ENCODE measurements at places on chromosomes 11 and 22.
A peak's percentile ranks its signal among the peaks of the same experiment; 100 is the strongest.

- no peak for DNase-seq
Measured at GRCh38 chr11:95269036-95269819, 38.2 kb upstream of the SESN3 start.

- DNase-seq: no peak
Measured at GRCh38 chr11:24697522-24698111, 200.8 kb downstream of the LUZP2 start.

DNA sequence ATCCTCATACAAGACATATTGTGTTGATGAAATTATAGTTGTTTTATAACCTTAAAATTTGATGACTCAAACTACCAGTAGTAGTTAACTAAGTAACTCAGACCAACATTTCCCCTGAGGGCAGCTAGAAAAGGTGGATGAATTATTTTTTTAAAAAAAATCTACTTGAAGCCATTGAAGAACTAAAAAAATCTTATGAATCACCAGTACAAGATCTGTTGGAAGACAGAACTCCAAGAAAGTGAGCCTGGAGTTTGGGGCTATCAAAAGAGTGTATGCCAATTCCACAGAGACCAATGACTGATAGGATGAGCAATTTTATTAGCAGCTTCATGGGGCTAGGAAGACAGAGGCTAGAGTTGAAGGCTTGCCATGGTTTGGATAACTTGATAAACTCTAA, 72.4 kb downstream of the CYP2R1 start:
- DNase-seq: no peak

DNA sequence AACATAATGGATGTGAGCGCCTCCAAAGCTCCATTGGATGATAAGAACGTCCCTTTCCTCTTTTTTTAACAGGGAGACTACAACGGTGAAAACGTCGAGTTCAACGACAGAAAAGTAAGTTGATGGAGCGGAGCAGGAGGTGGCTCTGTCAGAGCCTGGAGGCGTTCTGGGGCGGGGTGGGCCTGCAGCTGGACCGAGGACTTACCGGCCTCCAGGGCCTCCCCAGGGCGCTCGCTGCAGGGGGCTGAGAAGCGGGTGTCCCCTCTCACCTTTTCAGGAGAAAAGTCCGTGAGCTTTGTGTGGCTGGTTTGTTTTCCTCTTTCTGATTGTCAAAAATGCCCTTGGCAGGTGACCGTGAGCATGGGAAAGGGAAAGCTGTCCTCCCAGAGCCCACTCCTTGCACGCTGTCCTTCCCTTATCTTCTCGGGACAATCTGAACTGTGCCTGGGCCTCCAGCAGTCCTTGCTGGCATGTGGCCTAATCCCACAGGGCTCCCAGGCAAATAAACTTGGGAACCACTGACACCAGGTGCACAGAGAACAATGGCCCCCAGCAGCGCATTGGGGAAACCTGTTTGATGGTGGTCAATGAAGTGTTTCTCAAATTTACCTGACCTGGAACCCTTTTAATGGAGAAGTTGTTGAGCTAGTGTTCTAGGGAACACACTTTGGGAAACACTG, 38.4 kb downstream of the ANO1 start:
- DNase-seq: no peak

DNA sequence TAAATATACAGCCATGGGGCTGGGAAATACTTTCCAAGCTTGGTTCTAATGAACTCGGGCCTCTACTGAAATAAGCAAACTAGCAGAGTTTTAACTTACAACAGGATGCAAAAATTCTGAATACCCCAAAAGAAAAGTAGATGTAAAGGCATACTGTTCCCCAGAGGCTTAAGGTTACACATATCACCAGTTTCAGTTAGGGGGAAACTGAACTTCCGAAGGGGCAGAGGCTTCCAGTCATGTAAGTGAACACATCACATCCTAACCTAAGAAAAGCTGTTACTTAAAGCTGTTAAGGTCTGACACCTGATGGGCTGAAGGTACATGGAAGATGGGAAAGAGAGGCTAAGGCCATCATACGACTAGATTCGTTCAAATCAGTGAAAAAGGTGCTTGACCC, 2.3 kb downstream of the GAB2 start:
- no peak for DNase-seq

GRCh38 chr11:60485987-60486386, 6.6 kb upstream of the MS4A12 start:
- DNase-seq: peak; percentile 85

DNA sequence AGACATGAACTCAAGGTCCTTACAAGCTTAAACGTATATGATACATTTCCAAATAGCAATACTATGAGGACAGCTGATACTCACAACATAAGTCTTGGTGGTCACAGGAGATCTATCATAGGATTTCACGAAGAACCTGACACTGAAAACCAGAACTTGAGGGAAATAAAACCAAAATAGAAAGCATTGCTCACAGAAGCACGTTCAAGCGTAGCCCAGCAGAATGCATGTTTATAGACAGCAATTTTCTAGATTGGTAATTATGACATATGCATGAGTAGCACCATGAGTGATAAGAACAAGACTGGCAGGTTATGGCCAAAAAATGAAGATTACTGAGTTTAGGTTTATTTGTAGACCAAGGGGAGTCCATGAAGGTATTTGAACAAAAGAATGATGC, 243.5 kb downstream of the ETS1 start:
- no peak for DNase-seq

GRCh38 chr22:32199341-32199740, 5.5 kb downstream of the RFPL2 start:
- DNase-seq: no peak

DNA sequence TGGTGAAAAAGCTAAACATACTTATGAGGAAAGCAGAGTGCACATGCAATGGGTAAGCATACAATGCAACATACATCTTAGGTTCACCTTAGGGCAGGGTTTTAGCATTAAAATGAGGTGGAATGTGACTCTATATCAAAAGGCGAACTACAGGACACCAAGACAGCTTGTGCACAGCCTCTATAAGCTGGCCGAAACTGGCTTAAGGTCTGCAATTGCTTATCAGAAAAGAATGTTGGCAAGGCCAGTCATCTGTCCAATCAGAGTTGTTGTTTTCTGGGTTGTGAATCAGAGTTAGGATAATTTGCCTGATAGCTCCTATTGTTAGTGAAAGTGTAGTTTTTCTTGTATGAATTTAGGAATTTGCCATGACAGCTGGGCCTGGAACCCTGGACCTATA, 76.5 kb downstream of the LRRC4C start:
- DNase-seq: no peak

GRCh38 chr22:46795140-46795539, 32.7 kb downstream of the TBC1D22A start:
- DNase-seq: no peak

GRCh38 chr22:38835888-38836301, 7.9 kb downstream of the NPTXR start:
- DNase-seq: no peak

GRCh38 chr11:94933223-94934130, 39.9 kb downstream of the CWC15 start:
- DNase-seq: no peak

DNA sequence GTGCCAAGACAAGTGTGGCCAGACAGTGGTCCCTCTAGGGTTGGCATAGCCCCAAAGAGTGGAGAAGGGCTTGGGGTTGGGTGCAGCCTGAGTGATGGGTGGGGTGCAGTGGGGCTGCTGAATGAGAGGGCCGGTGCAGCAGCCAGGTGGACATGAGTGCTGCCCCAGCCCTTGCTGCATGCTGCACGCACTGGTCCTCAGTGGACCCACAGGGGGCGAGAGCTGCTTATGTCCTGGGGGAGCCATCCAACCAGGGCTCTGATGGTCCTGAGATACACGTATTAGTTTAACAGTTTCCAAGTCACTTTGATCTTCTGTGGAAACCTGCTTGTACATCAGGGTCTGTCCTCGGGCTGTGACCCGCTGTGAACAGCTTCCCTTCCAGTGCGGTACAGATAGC, 23.9 kb upstream of the ACR start:
- no peak for DNase-seq

- DNase-seq: no peak
Measured at GRCh38 chr22:47345025-47345424, 582.6 kb downstream of the TBC1D22A start.

DNA sequence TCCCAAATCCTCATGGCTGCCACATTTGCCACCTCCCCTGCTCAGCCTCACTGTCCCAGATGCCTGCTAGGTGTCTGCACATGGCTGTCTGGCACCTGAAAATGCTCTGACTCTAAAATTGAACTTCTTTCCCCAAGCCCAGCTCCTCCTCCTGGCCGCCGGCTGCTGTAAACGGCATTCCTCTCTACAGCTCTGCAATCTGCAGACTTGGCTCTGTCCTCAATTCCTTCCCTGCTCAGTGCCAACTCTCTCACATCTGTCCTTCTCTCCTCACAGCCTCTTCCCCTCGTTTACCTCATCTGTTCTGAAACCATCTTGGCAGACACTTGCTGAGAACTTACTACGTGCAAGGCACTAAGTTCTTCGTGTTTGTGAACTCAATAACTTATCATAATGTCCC, 169.4 kb upstream of the SYT13 start:
- no peak for DNase-seq

Measured in GM10248 (cell line).